Left ventricle myocardium inferior (tissue), 1 donor: ENCODE measurements at places on chromosomes 3 and 15. TPM values are rescaled to one million over a fixed set of nuclear protein-coding genes. Genes with fewer than 3 reads are reported as not detected.

DNA sequence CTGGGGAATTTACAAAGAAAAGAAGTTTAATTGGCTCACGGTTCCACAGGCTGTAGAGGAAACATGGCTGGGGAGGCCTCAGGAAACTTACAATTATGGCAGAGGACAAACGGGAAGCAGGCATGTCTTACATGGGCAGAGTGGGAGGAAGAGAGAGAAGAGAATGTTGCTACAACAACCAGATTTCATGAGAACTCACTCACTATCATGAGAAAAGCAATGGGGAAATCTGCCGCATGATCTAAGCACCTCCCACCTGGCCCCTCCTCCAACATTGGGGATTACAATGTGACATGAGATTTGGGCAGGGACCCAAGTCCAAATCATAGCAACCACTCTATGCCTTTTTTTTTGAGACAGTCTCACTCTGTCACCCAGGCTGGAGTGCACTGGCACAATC, 28.8 kb downstream of the PCNP start:
- DNase-seq: no peak

DNA sequence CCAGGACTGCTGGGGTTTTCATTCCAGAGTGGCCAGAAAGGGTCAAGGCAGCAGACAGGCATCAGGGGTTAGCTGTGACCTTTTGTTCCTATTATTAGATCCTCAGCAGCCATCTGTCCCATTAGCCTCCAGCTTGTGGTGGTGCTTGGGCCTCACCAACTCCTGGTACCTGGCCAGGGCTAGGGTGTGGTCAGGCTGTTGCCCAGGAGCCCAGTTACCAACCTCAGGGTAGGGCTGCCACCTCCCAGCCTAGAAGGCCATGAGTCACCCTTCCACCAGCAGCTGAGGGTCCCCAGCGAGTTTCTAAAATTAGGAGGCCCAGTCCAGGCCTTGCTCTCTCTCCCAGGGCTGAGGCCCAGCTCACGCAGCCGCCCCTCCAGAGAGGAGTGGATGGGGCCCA, 12.2 kb downstream of the TMEM43 start:
- DNase-seq: no peak

DNA sequence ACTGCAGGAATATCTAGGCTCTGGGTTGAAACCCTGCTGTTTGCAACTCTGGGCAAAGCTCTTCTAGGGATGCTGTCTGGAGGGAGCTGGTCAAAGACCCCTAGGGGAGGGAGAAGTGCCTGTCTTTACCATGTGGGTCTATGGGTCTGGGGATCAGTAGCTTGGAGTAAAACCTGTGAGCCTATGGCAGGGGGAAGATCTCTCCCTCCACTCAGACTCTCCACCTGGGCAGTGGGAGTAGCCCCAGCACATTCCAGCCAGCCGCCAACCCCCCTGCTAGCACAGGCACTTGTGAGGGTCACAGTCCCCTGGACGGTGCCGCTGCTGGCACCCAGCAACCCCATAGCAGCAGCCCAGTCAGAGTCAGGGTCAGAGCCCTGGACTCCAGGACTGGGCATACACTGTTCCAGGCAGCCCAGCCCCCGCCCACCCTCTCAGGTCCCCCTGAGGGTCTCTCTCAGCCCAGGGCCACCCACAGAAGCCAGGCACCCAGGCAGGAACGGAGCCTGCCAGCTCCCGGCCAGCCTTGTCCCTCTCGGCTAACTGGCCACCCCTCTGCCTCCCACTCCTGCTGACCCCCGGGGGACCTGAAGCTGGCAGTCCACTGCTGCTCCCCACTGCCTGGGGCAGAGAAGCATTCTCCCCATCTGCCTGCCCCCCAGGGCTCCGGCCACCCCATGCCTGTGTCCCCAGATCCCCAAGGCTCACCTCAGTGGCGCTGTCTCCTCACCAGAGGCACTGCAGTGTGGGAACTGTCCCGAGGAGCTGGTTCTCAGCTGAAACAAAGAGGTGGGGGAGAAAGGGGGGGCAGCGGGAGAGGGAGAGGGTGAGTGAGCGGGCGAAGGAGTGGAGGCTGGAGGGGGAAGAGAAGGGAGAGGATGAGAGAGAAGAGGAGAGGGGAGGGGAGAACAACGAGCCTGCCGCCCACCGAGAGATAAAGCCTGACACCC, 10.8 kb downstream of the GLYCTK start:
- no peak for DNase-seq

The SENP2 gene
- total RNA-seq: 30.6 TPM

DNA sequence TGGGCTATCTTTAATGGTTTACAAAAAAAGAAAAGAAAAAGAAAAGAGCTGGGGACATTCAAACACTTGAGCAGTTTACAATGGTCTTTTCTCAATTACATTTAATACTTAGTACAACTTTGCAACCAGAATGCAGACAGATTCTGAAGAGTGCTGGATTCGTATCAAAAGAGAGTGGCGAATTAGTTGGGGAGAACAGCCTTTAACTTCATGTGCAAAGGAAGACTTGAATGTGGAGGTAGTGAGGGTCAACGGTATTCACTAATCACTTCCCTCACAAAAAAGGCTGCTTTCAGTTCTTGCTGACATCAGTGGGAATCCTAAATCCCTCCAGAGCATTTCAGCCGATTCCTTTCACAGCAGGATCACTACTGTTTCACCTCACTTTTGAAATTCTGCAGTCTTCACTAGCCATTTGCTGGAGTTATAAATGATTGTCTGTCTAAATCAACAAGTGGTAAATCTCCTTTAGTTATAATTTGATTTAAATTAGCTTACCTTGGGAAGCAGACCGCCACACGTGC, 323.0 kb upstream of the SEMA6D start:
- no peak for DNase-seq

- no peak for DNase-seq
Measured at GRCh38 chr15:62566248-62566647, 401.2 kb upstream of the C2CD4B start.

The MUC20 gene
- total RNA-seq: 4.7 TPM

The FHIT gene
- total RNA-seq: 16.0 TPM

DNA sequence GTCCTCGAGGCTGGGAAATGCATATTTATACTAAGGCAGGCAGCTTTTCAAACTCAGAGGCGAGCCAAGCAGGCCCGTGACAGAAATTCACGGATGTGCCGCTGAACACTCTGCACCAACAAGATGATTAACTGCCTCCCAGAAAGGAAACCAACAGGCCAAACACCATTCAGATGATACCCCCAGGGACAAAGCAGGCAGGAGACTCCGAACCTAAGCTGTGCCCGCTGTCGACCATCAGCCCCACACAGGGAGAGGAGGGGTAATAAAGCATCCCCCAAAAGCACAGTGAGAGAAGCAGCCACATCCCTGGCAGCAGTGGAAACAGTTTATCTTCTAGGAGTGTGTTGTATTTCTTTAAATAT, 31.8 kb downstream of the ADAMTS17 start:
- no peak for DNase-seq

GRCh38 chr3:131658771-131659170, 156.0 kb upstream of the MRPL3 start:
- no peak for DNase-seq

GRCh38 chr3:130702985-130703384, 43.6 kb downstream of the PIK3R4 start:
- no peak for DNase-seq

The SLC22A14 gene
- total RNA-seq: not detected

DNA sequence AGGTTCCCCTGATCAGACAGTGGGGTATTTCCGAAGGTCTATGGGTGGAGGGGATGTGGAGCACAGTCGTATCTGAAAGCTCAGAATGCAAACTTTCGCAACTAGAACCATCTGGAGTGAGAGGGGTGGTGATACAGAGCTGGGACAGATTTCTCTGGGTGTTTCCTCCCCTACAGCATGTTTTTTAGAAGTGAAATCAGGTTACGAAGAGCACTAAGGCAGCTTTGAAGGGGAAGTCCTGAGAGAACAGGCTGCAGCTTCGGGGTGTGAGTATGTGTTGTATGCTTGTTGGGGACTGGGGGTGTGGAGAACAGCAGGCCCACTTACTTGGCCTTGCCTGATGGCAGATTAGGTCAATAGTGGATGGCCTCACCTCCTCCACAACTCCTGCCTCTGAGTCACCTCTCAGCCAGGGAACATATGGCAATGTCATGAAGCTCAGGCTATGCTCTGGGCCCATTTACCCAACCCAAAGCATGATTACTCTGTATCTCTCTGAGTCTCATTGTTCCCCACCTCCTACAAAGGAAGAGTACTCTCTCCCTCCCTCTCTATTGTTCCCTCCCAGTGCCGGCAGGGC, 107.2 kb upstream of the RASGRP1 start:
- DNase-seq: no peak

The BNC1 gene
- total RNA-seq: 0.11 TPM

- no peak for DNase-seq
Measured at GRCh38 chr3:43024181-43024885, 45.2 kb downstream of the GASK1A start.

The CADPS gene
- total RNA-seq: 25.0 TPM

- DNase-seq: no peak
Measured at GRCh38 chr3:111936191-111936841, 42.5 kb upstream of the ABHD10 start.

The P3H2 gene
- total RNA-seq: 0.82 TPM

The TMC3 gene
- not detected for total RNA-seq

DNA sequence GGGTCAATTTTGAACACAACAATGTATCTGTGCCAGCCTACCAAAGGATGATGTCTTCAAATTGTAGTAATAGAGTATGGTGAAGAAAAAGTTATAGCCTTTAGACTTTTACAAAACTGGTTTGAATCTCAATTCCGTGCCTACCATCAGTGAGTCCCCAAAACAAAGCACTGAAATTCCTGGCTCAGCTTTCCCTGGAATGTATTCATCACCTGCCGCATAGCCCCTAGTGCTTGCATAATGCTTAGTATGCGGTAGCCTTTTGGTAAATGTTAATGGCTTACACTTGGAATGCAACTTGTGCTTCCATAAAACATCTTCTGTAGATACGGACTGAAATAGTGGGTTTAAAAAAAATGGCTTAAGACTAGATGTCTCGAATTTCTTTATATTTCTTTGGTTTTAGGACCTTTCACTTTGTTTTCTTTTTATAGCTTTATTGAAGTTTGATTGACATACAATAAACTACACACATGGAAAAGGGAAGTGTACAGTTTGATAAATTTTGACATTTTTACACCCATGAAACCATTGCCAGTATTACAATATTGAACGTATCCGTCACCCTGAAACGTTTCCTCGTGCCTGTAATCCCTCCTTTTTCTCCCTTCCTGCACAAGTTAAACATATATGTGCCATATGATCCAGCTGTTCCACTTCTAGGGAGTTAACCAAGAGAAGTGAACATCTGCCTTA, 12.1 kb downstream of the SACM1L start:
- no peak for DNase-seq

- DNase-seq: no peak
Measured at GRCh38 chr3:131811481-131811880, 223.3 kb downstream of the CPNE4 start.

DNA sequence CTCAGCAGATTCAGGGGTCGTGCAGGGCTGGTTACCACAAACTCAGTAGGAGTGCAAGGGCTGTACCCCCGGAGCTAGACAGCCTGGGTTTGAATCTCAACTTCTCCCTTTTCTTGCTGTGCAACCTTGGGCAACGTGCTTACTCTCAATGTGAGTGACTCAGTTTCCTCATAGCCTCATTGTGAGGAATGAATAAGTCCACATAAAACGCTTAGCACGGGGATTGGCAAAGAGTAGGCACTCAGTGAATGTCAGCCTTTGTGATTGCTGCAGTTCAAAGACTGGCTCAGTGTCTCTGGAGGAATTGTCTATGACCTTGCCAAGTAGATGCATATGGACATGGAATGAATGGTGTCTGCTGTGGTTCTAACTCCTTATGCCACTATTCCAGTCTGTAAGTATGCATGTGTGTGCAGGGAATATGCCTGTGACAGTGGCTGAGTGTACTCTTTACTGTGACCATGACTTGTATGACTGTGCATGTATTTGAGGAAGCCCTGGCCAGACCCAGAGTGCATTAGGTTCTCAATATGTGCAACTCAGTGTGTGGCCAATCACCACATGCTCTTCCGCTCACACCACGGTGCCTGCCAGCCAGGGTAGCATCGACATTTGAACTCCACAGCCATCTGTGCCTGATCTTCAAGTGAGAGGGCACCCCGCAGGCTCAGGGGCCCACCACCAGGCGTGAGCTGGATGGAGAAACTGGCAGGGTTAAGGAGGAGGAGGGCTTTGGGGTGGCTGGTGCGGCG, 900 bp upstream of the HYAL3 start:
- peak; percentile 24 for DNase-seq

DNA sequence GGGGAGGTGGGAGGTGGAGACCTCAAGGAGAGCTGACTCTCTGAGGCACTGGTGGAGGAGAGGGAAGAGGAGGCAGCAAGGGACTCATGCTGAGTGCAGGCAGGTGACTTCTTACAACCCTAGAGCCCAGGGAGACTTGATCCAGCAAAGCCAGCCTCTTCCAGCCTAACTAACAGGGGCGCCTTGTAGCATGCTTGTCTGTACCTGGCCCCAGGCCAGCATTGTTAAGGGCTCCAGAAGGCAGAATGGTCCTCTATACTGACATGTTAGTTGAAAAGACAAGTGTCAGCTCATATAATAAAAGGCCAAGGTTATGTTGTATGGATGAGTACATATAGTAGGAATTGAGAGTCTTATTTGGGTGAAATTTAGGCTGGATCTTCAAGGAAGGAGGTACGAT, 65.4 kb downstream of the CHDH start:
- DNase-seq: no peak

The SLC15A2 gene
- 4.6 TPM for total RNA-seq

DNA sequence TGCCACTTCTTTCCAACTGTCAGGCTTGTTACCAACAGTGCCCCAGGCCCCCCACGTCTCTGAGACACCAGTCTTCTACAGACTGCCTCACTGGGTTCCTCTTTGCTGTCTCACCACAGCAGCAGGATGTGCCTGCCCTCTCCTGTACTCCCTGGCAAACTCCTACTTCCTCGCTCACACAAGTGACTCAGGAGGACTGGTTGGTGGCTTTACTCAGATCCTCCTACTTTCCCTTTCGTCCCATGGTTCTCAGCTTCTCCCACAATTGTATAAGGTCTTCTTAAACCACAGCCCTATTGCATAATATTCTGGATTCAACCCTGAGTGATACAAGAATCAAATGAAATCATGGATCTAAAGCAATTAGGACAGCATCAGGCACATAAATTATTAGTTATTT, 246.6 kb upstream of the PROK2 start:
- peak; percentile 16 for DNase-seq

DNA sequence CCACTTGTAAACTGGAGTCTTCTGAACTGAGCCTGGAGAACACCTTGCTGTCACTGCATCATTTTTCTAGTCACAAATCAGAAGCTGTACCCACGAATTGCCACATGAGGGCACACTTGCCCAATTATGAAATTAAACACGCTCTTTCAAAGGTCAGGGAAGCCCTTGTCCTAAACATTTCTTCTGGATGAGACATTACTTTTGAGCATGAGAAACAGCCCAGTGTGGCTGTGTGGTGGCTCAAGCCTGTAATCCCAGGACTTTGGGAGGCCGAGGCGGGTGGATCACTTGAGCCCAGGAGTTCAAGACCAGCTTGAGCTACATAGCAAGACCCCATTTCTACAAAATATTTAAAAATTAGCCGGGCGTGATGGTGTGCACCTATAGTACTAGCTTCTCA, 27.5 kb upstream of the CFAP161 start:
- DNase-seq: no peak

DNA sequence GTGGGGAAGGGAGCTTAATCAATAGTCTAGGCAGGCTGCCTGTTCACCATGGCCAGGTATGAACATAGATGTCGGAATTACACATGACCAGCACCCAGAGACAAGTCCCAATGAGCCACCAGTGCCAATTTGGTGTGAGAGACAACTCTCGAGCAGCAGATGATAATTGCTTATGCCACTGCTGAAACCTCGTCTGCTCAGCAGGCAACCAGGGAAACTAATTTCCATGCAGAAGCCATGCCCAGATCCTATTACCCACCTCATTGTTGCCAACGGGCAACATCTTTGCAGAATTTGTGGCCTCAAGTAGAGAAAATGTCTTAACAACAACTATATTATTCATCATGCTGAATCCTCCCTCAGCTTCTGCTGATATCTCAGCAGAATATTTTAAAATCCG, 84.9 kb downstream of the CGGBP1 start:
- no peak for DNase-seq
